Activated T-helper 1 cell treated with Interleukin-2 at 50 U/mL for 16 hours (primary cell): ENCODE measurements at places on chromosomes 2 and 18.

DNA sequence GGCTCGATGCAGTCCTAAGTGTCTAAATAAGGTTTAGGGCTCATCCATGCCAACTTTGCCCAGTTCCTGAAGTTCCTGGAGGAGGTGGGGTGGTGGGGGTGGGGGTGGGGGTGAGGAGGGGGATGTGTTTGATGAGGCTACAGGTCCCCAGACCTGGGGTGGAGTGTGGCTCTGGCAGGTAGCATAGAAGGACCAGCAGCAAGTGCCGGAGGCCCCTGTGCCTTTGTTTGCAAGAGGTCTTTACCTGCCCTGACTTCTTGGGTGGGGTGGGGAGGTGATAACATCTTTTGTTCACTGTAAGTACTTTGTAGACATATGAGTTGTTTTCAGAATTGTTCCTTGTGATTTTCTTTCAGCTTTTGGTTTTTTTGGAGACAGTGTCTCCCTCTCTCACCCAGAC lies 10.0 kb downstream of the SH3BP4 start:
- DNase-seq = no peak

DNA sequence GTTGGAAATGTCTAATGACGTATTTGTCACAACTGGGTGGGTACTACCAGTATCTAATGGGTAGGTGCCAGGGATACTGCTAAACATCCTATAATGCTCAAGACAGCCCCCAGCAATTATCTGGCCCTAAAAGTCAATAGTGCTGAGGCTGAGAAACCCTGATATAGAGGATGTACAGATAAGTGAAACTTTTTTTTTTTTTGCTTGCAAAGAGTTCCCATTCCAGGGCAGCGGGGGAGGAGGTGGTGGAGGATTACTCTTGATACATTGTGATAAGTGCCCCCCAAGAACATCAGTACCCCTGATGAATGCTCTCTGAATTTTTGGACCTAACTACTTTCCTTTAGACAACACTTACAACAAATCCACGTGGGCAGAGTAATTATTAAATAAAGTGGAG lies 329.7 kb upstream of the SPRED2 start:
- DNase-seq = no peak

DNA sequence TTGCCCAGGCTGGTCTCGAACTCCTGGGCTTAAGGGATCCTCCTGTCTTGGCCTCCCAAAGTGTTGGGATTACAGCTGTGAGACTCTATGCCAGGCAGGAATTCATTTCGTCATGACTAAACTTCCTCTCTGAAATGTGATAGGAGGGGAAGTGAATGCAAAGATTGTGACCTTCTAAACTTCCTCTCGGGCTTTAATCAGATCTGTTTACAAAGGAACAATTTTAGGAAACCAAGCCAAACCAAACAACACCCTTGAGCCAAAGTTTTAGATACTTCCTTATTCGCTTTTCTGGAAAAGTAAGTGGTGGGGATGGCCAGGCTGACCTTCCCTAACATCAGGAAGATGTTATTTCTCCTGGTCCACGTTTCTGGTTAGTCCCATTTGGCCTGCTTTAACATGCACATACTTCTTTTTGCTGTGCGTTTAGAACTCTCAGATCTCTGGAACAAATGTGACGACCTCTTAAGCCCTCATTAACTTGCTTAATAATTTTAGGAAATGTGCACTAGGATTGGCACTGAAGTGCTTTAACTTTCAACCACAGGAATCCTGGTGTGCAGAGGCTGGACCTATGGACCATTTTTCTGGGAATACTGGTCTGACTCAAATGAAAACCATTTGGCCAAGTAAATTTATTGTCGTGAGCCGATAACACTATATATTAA lies 33.2 kb upstream of the YES1 start:
- no peak for DNase-seq

- no peak for DNase-seq
These were observed 1127.9 kb upstream of the CHAC2 start for GRCh38 chr2:52639692-52640091.

- no peak for DNase-seq
These were observed 141.5 kb upstream of the SP5 start for GRCh38 chr2:170573671-170574070.

- no peak for DNase-seq
These were observed 1160.5 kb upstream of the NXPH2 start for GRCh38 chr2:139940686-139941085.

GRCh38 chr2:127129937-127130336 lies 23.0 kb upstream of the BIN1 start:
- DNase-seq = no peak

DNA sequence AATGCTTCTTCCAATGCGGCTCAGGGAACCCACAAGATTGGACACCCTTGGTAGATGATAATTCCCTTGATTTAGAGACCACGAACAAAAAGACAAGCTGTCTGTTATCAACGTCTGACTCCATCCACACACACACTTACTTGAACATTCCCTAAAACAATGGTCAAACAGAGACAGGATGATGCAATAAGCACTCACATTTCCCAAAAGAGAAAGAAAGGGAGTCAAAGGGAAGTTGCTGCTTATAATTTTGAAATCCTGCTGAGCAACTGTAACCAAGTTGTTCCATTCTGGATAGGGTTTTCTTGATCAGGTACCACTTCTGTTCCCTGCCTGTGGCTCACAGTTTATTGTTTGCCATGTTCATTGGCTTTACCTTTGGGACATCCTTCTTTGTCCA lies 571.3 kb upstream of the CNTNAP5 start:
- no peak for DNase-seq

DNA sequence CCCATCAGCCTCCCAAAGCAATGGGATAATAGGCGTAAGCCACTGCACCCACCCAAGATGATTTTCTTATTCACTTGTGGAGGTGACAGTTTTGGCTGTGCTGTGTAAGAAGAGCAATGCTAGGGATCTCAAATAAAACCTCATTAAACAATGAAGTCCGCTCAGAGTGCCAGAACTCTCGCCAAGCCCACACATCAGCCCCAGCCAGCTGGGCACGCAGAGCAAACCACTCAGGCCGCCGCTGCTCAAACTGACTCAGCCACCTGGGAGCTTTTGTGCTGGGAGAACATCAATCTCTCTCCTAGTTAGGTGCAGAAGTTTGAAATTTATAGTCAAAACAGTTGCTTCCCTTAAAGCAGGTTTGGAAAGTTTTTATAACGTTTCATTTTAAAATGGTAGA lies 47.6 kb downstream of the RNF152 start:
- no peak for DNase-seq

DNA sequence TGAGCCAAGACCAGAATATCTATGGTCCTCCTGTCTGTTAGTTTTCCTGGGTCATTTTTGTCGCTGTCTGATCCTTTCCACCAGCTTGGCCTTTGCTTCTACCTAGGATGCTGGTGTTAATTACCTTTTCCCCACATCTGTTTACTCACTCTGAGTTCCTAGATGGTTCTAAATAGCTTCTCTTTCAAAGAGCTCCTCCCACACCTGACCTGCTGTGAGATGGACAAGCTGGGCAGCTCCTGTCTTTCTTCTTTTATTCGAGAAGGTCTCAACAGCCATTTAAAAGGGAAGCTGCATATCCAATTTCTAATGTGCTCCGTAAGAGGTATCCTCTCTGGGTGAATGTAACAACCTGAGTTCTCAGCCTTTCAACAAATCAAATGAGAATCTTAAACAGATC lies 156.2 kb downstream of the HRH4 start:
- no peak for DNase-seq

GRCh38 chr2:72605836-72606442 lies 219.9 kb downstream of the EXOC6B start:
- DNase-seq = no peak

- DNase-seq = no peak
These were observed 52.7 kb downstream of the MTX2 start for GRCh38 chr2:176321916-176322315.

DNA sequence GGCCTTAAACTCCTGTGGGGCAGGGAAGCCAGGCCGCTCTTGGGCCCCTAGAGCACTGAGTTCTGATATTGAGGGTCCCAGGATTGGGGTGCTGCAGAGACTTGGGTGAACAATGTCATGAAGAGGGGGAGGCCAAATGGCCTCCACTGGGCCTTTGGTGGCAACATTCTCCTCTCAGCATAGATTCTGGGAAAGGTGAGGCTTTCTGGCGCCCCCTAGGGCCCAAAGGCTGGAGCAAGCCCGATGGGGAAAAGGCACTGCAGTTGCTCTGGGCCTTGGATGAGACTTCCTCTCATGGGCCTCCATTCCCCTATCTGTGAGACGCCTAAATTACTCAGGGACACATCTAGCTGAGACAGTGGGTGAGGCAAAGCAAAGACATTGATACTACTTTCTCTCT lies 84.8 kb downstream of the ACAA2 start:
- DNase-seq = no peak

DNA sequence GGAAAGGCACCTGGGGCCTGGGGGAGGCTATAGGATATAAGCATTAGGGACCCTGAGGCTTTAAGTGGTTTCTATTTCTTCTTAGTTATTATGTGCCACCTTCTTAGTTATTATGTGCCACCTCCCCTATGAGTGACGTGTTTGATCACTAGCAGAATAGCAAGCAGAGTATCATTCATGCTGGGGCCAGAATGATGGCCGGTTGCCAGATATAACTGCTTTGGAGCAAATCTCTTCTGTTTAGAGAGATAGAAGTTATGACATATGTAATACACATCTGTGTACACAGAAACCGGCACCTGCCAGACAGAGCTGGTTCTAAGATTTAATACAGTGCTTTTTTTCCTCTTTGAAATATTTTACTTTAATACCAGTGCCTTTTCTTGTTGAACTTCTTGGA lies 29.4 kb downstream of the LIPG start:
- no peak for DNase-seq

- no peak for DNase-seq
These were observed 75.4 kb downstream of the DYSF start for GRCh38 chr2:71528749-71529148.

- DNase-seq = no peak
These were observed 10.2 kb downstream of the SP110 start for GRCh38 chr2:230209422-230210051.

DNA sequence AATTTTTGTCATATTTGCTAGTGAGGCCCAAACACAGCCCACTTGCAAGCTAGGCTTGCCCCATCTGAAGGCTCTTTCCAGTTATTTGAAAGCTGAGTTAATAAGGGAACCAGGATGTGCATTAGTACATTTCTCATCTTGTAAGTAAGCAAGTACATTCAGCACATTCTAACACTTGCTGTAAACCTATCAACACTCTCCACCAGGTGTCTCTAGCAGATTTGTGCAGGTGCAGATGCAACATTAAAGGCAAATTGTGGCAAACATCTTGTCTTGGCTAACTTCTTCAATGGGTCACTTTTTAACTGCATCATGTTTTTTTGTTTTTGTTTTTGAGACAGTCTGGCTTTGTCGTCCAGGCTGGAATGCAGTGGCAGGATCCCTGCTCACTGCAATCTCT lies 25.3 kb upstream of the MFSD6 start:
- no peak for DNase-seq

GRCh38 chr2:101476605-101477208 lies 1.8 kb upstream of the RFX8 start:
- DNase-seq = no peak

DNA sequence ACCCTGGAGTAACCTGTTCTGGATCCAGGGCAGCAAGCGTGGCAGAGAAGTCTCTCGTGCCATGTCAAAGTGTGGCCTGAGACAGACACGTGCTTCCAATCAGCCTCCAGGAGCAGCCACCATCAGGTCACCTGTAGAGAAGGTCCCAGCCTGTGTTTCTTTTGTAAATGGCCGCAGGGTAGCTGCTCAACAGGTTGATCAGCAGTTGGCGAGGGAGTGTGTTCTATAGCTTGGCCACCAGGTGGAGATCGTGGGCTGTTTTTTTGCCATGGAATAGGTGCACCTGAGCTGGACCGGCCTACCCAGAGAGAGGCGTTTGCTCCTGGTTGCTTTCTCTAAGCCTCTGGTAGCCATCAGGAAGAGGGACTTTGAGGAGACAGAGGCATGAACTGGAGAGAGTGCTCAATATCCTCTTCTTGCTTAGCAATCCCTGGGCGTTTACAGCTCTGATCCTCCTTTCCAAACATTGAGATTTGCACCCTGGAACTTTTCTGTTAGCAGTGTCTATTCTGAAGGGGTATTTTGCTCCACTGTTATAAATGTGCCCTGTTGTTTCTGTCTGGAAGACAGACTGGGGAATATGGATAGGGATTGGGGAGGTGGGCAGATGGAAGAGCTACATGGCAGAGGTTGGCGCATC lies 34.2 kb upstream of the EN1 start:
- peak; percentile 28 for DNase-seq

- no peak for DNase-seq
These were observed 248.3 kb downstream of the TTC32 start for GRCh38 chr2:19653509-19653908.

- no peak for DNase-seq
These were observed 27.0 kb upstream of the THUMPD2 start for GRCh38 chr2:39805936-39806608.

GRCh38 chr2:84643991-84644390 lies 127.7 kb downstream of the DNAH6 start:
- no peak for DNase-seq

GRCh38 chr18:70373042-70373519 lies 84.2 kb downstream of the SOCS6 start:
- no peak for DNase-seq

DNA sequence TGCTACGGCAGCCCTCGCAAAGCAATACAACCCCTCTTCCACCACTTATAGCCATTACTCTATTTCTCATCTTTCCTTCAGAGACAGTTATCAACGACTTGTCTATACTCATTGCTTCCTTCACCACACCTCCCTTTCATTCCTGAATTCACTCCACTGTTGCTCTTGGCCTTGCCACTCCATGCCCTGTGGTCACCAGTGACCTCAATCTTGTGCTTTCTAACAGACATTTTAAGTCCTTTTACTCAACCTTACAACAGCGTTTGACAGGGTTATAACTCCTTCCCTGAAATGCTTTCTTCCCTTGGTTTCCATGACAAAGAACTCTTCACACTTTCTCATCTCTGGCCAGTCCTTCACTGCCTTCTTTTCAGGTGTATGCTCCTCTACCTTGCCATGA lies 90.6 kb upstream of the CCDC141 start:
- no peak for DNase-seq

DNA sequence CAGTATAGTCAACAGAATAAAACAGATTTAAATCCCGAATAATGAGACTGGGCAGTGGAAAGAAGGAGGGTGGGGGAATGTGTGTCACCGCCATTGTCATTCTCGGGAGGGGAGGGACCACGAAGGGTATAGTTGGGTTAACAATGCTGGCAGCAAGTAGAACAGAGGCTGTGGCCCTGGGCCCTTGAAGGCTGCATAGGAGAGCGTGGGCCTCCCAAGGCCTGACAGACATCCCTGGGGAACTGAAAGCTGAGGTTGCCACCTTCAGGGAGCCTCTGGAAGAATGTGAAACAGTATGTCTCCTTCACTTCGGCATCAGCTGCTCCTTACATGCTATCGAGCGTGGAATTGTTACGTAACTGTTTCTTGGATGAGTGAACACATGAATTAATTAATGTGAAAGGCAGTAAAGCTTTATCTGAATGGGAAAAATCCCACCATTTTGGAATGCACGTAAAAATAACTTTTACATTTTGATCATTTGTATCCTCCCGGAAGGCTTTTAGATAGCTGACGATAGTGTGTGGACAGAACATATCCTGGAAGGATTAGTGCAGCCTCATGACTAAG lies 92.8 kb upstream of the TTC39C start:
- no peak for DNase-seq

GRCh38 chr2:15331787-15332186 lies 229.3 kb downstream of the NBAS start:
- DNase-seq = no peak
